ENCODE measurements at places on chromosomes 3 and 15.

DNA sequence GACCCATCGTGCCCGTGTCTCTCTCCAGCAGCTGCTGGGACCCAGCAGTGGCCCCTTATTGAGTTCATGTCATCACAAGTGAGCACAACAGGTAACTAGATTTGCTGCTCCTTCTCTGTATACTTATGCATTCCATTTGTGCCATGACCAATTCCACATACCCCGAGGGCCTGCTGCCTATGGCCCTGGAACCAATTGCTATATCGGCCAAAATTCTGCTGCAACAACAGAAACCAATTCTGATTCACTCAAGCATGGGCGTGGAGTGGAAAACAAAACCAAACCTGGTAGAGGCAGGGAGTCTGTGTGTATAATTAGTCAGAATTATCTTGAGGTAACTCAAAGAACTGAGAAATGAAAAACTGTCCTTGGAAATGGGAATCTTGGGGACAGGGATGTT lies 516.6 kb downstream of the EPHB1 start:
- no peak for DNase-seq

GRCh38 chr3:194370753-194371152 lies 1.2 kb upstream of the LRRC15 start:
- DNase-seq: no peak

- DNase-seq: no peak
Measured at GRCh38 chr3:182869059-182869458, 75.8 kb downstream of the ATP11B start.

DNA sequence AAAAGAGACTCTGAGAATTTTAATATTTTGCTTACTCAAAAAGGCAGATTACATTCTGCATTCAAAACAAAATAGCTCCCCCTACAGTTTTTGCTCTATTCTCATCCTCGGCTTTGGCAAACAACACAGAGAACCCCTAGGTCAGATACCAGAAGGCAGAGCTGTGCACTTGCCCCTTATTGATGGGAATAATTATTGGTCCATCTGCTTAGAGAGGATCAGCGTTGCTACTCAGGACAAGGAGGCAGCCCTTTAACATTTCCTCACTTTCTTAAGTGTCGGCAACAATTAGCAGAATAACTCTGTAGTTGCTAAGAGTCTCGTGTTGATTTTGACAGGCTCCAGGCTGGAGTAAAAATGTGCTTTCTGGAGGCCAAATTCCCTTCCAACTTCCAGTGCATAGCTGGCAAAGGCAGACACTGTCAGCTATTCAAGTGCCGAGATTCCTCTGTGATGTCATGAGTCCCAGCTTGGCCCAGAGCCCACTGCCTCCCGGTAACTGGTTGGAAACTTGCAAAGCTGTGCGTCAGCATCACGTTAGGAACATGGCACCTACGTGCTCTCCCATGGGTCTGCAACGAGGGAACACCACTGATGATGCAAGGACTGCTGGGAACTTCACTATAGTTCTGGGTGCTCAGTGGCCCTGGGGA lies 482.7 kb upstream of the ADAMTS9 start:
- no peak for DNase-seq

- no peak for DNase-seq
Measured at GRCh38 chr3:55309336-55309735, 177.8 kb downstream of the WNT5A start.

- no peak for DNase-seq
Measured at GRCh38 chr3:172062761-172063160, 23.4 kb downstream of the FNDC3B start.

GRCh38 chr3:42701371-42702065 lies 1.1 kb downstream of the HHATL start:
- DNase-seq: peak; percentile 36

- no peak for DNase-seq
Measured at GRCh38 chr15:67850994-67851571, 11.2 kb upstream of the RNU6-1 start.

GRCh38 chr15:92643849-92644815 lies 11.4 kb downstream of the FAM174B start:
- no peak for DNase-seq

GRCh38 chr3:132004571-132004970 lies 30.2 kb downstream of the CPNE4 start:
- DNase-seq: no peak

Measured in GM18507 (cell line).